Esophagus muscularis mucosa (tissue), 4 donors: ENCODE measurements at places on chromosomes 12 and 14. TPM values are rescaled to one million over a fixed set of nuclear protein-coding genes. Genes with fewer than 3 reads are reported as not detected.

The SYNE3 gene
- total RNA-seq: 14.5 TPM

The ACOT4 gene
- total RNA-seq: 0.45 TPM

The CLEC4C gene
- not detected for total RNA-seq

The PPP1R36 gene
- not detected for total RNA-seq

The TOX4 gene
- 46.9 TPM for total RNA-seq

The SLC5A8 gene
- not detected for total RNA-seq

The GRIP1 gene
- total RNA-seq: 13.3 TPM

The TSPAN19 gene
- not detected for total RNA-seq

The GLI1 gene
- 0.84 TPM for total RNA-seq

The SLC6A13 gene
- not detected for total RNA-seq

DNA sequence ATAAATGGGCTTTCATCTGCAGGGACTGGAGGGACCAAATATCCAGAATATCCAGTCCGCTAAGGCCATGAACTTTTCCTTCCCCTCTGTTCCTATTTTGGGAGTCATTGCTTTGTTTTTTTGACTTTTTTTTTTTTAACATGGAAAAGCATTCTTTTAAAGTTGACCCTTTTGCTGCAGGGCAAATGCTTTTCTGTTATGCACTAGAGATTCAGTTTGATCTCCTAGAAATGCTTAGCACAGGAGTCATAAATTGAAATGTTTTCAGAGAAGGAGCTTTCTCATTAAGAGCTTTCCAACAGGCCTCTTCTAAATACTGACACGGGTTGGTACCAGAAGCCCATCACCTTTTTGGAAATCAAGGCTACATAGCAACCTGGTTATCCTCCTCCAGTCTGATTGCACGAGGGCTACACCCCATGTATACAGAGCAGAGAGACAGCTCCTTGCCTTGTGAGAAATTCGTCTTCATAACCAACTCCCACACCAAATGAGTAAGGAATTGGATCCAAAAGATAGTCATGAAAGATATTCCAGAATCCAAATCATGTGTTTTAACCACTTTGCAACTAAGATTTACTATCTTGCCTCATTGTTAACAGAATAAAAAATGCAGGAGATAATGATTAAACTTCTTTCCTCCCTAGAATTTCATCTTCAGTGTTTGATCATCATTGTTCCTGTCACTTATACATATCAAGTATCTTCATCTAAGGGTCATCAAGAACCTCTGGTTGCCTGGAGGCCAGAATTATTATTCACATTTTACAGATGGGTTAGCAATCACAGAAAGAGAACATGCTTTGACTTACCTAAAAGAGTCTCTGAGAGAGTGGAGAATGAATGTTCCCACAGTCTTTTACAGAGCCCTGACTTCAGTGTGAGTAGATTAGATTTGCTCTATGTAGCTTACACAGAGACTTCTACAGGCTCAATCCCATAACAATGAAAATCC lies 389.4 kb downstream of the ZFP36L1 start:
- DNase-seq: no peak

DNA sequence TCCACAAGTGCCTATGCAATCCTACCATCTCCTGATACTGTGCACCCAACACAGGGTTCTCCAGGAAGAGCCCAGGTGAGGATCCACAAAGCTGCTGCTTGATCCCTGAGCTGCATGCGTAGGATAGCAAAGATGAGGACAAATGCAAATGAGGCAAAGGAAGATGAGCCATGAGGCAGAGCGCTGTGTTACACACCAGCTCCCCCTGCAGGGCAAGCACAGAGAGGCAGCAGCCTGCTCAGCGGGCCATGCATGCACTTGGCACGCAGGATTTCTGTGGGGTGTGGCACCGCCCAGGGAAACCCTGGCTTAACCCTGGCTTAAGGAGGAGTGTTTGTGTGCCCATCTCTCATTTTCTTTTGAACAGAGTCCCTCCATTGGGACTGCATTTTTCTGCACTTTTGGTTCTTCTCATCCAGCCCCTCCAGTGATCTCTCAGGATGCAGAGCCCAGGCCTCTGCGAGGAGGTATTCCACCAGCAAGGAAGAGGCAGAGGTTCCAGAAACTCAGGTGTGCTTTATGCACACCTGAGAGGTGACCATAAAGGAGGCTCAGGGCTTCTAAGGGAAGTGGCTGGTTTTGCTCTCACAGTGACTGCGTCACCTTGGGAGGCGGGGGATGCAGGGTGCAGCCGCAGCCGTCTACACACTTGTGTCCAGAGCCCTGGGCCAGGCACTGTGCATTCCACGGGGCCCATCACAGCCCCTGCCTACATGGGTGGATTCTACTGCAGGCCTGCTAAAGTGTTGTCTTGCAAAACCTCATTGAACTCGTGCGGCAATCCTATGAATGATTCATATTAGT lies 973.3 kb upstream of the TMEM132C start:
- DNase-seq: no peak

GRCh38 chr14:103023881-103024473 lies 33.4 kb downstream of the CDC42BPB start:
- no peak for DNase-seq

DNA sequence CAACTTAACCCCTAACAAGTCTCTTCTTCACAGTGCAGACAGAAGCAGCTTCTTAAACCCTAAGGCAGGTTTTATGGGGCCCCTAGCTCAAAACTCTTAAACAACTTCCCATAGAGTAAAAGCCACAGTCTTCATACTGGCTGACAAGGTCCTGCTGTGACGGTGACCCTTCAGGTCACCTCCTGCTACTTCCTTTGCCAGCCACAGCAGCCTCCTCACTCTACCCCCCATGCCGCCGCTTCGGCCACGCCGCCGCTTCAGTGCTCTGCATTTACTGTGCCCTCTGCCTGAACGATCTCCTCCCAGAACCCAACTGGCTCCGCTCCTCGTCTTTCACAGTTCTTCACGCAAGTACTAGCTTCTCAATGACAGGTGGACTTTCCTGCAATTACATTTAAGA lies 45.5 kb downstream of the ACADS start:
- no peak for DNase-seq

- peak; percentile 17 for DNase-seq
Observed at GRCh38 chr14:33859306-33859705, 91.6 kb downstream of the EGLN3 start.

- no peak for DNase-seq
Observed at GRCh38 chr12:124764870-124765580, 98.6 kb downstream of the SCARB1 start.

GRCh38 chr12:3746758-3747157 lies 6.2 kb downstream of the CRACR2A start:
- DNase-seq: peak; percentile 60

DNA sequence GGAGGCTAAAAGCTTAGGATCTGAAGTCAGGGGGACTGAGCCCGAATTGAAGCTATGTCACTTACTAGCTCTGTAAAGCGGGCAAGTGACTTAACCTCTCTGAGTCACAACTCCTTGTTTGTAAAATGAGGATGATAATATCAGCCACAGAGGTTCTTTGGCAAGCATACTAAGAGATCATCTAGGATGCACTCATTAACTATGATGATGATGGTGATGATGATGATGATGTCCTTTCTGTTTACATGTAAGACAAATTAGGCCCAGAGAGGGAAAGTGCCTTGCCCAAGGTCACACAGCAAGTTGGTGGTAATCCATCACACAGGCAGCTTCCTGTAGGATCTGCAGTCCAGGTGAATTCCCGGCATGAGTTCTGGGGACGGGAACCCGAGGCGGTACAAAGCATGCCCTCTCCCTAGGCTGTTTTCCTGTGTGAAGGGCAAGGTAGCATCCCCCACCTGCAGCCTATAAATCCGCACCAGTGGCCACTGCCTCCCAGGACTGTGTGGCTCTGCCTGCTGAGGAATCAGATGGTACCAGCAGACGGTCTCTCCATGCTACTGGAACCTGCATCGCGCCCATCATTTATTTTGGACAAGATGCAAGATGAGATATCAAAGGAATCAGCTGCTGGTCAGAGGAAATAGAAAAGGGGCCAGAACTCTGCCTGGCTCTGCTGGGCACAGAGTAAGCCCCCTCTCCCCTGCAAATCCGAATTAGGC lies 55.2 kb downstream of the MAP1LC3B2 start:
- DNase-seq: no peak

DNA sequence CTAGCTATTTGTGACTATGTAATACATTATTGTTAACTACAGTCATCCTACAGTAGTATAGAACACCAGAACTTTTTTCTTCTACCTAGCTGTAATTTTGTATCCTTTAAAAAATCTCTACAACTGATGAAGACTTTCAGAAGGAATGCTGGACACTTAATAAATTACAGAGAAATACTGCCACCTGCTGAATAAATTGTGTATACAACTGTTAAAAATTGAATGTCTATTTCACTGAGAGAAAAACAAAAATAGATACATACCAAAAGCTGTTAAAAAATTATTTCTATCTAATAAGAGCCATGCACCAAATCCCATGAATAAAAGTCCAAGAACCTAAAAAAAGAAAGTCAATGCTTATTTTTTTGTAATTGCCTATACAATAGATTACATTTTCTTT lies 6.6 kb downstream of the TSPAN19 start:
- no peak for DNase-seq

DNA sequence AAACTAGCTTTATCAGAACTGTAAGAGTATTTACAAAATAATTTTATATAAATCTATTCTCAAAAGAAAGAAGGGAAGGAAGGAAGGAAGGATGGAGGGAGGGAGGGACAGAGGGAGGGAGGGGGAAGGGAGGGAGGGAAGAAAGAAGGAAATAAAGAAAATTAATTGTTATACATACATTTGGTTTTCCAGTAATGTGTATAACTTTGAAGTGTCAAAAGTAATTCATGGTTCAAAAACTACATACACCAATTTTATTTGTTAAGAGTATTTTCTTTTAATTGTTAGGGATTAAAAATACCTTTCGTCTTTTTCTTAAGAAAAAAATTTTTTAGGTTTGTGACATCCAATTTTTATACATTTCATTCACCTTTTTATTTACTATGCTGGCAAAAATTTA lies 17.5 kb upstream of the KCNC2 start:
- no peak for DNase-seq

GRCh38 chr14:69066396-69067171 lies 86.3 kb downstream of the DCAF5 start:
- no peak for DNase-seq

- no peak for DNase-seq
Observed at GRCh38 chr14:53010193-53011040, 59.6 kb upstream of the FERMT2 start.

GRCh38 chr12:128307791-128308190 lies 40.8 kb downstream of the TMEM132C start:
- no peak for DNase-seq

DNA sequence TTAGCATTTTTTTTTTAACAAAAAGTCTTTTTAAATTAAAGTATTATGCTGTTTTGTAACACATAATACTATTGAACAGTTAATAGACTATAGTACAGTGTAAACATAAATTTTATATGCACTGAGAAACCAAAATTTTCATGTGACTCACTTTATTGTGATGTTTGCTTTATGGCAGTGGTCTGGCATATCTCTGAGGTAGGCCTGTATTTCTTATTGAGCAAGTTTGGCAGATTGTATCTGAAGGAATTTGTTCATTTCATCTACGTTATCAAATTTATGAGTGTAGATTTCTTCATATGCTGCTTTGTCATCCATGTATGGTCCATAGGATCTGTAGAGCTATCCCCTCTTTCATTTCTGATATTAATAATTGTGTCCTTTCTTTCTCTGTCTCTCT lies 78.8 kb upstream of the PDE3A start:
- no peak for DNase-seq

GRCh38 chr12:110249105-110249504 lies 31.9 kb upstream of the ATP2A2 start:
- DNase-seq: no peak

- DNase-seq: no peak
Observed at GRCh38 chr12:112584266-112584722, 165.5 kb downstream of the PTPN11 start.

- no peak for DNase-seq
Observed at GRCh38 chr14:47278233-47278842, 397.1 kb downstream of the MDGA2 start.

DNA sequence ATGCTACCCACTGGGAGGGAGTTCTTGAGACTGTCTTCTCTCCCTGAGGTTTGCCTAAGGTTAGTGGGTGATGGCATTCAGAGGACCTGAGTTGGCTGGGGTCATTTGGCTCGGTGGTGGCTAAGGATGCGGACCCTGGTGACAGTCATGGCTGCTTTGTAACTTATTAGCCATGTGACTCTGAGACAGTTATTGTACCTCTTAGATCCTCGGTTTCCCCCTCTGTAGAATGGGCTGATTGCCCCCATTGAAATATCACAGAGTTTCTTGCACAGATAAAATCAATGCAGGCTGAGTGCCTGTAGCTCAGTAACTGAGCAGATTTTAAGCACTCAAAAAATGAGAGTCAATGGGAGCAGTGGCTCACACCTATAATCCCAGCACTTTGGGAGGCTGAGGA lies 96.7 kb upstream of the MED13L start:
- no peak for DNase-seq

GRCh38 chr14:79831195-79831892 lies 380.0 kb downstream of the DIO2 start:
- no peak for DNase-seq

DNA sequence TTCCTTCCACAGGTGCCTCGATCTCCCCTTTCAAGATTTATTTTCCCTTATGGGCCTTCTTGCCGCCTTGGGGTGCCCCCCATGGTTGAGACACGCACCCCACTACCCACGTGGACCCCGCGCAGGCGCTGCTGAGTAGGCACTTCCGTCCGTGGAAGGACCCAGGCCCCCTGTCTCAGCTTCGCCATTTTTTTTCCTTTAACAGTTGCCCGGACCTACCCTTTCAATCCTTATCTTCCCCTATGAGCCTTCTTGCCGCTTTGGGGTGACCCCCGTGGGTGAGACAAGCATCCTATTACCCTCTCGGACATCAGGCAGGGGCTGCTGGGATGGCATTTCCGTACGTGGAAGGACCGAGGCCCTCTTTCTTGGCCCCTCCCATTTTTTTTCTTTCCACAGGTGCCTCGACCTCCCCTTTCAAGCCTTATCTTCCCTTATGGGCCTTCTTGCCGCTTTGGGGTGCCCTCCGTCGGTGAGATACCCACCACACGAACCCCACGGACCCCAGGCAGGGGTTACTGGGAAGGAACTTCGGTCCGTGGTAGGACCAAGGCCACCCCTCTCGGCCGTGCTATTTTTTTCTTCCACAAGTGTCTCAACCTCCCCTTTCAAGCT lies 268.2 kb downstream of the ALG10 start:
- DNase-seq: no peak

- DNase-seq: no peak
Observed at GRCh38 chr14:75069811-75070145, 337 bp downstream of the ZC2HC1C start.

DNA sequence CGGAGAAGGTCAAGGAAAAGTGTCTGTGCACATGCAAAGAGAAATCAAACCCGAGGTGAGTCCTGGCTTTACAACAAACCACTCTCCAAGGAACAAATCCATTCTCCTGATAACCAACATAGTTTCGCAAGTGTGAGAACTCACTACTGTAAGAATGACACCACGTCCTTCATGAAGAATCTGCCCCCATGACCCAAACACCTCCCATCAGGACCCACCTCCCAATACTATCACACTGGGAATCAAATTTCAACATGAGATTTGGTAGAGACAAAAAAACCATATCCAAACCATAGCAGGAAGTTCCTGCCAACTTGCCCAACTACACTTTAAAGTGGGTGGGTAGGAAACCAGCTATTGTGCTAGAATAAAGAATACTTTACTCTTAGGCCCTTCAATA lies 2.4 kb upstream of the ERC1 start:
- DNase-seq: no peak

GRCh38 chr14:75654127-75654732 lies 6.4 kb downstream of the ERG28 start:
- DNase-seq: peak; percentile 96
